ENCODE measurements at places on chromosomes 7 and 10.

DNA sequence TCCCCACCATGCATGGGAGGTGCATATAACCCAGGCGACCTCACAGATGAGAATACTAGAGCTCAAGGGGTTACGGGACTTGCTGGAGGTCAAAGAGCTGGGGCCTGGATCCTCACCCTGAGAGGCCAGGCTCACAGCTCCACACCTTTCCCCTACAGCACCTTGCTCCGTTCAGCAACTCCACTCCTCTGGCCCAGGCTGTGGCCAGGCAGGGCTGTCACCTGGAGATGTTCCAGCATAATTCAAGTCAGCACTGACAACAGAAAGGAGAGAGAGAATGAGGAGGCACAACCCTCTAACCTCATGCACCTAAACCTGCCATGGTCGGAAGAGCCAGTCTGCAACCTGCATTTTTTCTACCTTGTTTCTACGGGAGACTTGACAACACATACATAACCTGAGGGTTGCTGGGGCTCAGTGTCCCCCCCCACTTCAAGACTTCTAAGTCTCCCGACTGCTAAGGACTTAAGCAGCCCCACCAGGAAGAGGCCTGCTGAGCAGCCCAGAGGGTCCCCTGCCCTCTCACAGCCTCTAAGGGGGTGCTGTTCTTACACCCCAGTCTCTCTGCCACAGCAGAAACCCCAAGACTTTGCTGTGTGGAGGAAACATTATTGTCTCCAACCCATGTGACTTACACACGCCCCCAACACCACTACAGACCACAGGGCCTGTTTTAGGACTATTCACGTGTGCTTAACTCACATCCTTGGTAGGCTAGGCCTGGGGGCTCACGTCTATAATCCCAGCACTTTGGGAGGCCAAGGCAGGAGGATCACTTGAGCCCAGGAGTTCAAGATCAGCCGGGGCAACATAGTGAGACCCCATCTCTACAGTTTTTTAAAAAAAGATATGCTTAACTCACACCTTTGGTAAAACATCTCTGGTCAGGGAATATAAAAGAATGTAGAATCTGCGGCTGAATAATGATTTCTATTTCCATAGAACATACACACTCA is 175.6 kb downstream of the FAM107B start:
- no peak for DNase-seq

- peak; percentile 30 for DNase-seq
Measured at GRCh38 chr7:141073641-141074161, at the start of gene TMEM178B. Gene TMEM178B (plus strand): TSS chr7:141074064.

GRCh38 chr7:79282070-79282694 is 171.3 kb downstream of the MAGI2 start:
- DNase-seq = no peak

GRCh38 chr10:29849126-29849833 is 210.1 kb downstream of the JCAD start:
- DNase-seq = no peak

DNA sequence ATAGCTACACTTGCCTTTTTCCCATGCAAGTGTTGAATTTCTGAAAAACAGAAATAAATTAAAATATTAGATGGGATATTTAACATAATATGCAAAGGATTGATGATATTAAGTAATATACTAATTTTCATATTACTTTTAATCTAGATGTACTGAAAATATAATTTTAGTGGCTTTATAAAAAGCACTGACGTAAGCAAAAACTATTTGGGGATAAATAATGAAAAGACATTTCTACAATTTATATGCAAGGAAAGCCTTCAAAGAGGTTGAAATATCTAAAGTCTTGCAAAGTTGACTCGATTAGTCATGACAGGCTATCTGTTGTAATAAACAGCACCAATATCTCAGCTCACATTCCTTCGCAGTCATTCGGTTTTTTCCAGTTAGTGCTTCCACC is 94.9 kb upstream of the ABCB5 start:
- DNase-seq = no peak

- DNase-seq = peak; percentile 8
Measured at GRCh38 chr7:95596198-95597063, at the start of gene PDK4. Gene PDK4 (minus strand): TSS chr7:95596516. CDS start chr7:95596293, 223 bp downstream.

DNA sequence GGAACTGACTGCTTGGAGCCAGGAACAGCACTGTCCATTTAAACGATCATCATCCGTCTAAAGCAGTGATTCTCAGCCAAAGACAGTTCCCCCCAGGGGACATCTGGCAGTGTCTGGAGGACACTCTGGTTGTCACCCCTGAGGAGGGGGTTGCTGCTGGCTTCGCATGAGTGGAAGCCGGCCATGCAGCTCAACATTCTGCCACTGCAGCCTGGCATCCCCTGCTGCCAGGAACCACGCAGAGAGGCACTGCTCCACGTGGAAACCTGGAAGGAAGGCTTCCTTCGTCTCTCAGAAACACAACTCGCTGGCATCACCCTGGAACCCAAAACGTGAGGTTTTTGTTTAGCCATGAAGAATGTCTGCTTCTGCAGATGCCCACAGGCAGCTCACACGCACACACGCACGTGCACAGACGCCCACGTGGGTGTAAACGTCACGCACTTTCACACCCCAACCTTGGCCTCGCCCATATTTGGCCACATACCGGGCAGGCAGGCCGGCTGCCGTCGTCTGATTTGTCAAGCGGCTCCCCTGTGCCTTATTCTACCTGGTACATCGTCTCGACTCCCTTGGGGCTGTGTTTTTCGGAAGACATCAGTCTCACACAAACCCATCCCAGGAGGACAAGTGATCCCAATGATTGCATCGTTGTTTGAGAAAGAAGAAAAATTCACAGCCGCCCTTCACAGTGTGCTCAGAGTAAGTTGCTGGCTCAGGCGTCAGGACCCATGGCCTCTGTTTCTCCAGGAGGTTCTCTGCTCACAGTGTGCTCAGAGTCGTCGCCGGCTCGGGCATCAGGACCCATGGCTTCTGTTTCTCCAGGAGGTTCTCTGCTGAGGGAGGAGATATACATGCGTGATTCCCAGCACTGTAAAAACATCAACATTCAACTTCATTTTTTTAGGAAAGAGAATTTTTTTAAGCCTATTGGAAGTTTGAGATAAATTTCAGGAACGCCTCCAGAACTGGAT is 127.2 kb upstream of the PPP2R2D start:
- DNase-seq = no peak

- no peak for DNase-seq
Measured at GRCh38 chr10:79378383-79378646, 31.0 kb downstream of the PPIF start.

GRCh38 chr10:35762311-35763030 is 120.4 kb upstream of the FZD8 start:
- DNase-seq = no peak

Measured in stimulated activated naive CD8-positive, alpha-beta T cell treated with anti-CD3 and anti-CD28 coated beads, Interleukin-15, Interleukin-2, amounts not matched to agents 100 U/mL and 50 U/mL, for 24 hours (primary cell).